ENCODE measurements at places on chromosomes 7 and 10.

DNA sequence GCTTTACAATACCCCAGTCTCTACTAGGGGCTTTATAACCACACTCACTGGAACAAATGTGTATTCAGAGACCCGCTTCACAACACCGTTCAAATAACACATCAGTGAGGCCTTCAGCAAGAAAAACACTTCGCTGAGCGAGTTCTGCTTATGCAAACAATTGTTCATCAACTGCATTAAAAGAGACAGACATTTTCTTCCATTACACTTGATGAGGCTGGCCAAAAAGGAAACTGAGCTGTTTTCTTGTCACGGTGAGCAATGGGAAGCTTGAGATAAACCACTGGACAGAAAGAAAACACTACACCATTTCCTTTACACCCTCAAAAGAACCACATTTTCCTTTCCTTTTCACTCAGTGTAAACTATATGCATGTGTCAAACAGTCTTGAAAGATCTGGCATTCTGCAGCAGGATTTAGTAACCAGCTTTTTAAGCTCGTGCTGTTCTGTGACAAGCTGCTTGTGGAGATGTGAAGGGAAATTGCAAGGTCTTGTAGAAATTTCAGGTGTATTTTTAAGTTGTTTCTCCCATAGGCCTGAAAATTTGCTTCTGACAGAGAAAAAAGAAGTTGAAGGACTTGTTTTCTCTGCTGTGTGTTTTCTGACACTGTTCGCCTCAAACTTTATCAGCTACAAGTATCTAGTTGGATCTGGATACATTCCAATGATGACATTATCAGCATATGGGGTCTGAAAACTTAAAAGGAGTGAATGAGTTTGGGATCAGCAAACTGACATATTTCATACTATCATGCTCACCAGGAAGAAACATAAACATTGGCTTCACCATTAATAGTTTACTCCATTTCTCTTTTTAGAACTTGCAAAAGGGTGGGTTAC is 693.1 kb downstream of the PARD3 start:
- peak; percentile 12 for DNase-seq

GRCh38 chr7:132901241-132901640 is 180.6 kb downstream of the CHCHD3 start:
- DNase-seq, result no peak

DNA sequence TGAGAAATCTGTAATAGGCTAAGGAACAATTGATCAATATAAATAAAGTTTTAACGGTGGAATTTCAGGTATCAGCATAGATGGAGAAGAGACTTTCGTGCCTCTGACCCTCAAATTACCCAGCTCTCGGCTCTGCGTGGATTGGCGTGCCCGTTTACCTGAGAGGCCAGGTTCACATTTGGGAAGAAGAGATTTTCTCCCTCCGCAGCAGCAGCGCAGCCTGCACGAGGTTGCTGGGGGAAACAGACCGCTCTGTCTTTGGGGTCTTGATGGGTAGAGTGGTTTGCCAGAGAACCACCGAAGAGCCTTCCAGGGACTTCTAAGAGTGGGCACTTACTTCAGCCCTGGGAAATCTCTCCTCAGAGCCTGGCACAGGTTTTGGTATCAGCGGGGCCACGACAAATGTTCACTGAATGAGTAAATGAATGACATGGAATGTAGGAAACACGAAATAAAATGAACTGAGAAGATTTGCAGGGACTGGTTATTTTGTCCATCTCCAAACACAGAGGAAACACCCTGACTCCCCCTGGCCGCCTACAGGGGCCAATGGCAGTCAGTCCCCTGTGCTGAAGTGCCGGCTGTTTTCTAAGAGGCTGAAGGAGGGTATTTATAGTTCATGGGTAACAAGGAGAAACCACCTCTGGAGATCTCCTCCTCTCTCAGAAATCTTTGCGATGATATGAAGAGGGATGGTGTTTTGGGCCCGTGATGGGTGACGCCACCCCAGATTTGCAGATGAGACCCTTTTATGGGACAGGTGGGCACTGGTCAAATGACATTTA is 338.5 kb downstream of the ADARB2 start:
- DNase-seq, result no peak

DNA sequence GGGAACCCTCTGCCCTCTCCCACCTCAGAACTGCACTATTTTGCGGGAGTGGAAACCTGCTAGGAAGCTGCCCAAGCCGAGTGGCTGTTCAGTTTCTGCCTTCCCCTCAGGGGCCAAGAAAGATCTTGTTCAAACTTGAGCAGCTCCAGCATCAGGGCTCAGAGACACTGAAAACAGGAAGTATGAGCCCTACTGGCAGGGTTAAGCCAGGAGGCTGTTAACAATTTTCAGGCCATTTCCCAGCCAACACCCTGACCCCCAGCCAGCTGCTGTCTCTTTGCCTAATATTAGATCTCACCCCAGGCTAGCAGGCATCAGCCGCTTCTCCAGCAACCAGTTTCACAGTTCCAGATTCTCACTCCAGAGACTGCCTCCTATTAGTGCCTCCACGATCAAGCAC is 9.2 kb downstream of the PLAU start:
- DNase-seq, result no peak

GRCh38 chr7:95367606-95368005 is 28.6 kb downstream of the PON3 start:
- no peak for DNase-seq

GRCh38 chr10:60414877-60415585 is 25.4 kb upstream of the ANK3 start:
- DNase-seq, result no peak

GRCh38 chr7:134419085-134419484 is 39.8 kb downstream of the AKR1B1 start:
- no peak for DNase-seq

DNA sequence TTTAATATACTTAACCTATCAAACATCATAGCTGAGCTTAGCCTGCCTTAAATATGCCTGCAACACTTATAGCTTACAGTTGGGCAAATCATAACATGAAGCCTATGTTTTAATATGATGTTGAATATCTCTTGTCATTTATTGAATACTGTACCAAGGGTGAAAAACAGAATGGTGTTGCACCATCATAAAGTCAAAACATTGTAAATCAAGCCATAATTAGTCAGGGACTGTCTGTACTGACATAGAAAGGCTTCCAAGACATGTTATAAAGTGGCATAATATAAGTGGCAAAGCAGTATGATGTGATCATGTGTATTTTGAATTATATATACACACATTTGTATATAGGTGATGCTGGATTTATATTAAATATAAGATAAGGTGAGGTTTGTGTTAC is 140.0 kb downstream of the ZEB1 start:
- no peak for DNase-seq

- no peak for DNase-seq
These were observed 300.0 kb upstream of the FZD8 start for GRCh38 chr10:35942057-35942456.

DNA sequence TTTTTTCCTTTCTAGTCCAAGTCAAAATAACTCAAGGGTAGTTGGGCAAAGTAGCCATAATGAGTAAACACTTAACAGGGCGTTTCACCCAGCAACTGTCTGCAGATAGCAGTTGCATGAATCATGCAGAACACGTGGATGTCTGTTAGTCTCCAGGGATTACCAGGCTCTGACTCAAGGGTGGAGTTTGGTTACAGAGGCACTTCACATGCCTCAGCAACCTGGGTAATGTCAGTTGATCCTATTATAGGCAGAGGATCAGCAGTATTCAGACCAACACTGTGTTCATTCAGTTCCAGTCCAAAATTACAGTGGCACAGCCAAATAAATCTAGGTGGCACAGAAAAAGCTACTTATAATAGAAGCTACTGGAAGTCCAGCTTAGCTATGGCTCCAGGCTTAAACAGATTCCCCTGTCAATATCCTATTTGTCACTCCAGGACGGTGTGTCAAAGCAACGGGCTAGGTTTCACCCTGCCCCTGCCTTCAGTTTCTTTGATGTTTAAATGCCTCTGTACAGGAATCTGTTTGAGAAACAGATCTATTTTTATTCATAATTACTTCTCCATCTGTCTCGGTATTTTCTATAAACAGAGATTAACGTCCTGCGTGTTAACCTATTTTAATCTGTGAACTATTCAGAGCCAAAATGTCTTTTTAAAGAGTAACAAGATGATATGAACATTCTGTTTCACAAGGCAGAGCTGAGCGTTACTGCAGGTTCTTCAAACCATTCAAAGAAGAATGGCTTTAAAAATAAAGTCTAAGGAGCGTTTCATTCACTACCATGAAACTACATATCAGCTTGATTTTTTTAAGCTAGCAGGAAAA is 162.6 kb upstream of the AKR1E2 start:
- DNase-seq, result no peak

DNA sequence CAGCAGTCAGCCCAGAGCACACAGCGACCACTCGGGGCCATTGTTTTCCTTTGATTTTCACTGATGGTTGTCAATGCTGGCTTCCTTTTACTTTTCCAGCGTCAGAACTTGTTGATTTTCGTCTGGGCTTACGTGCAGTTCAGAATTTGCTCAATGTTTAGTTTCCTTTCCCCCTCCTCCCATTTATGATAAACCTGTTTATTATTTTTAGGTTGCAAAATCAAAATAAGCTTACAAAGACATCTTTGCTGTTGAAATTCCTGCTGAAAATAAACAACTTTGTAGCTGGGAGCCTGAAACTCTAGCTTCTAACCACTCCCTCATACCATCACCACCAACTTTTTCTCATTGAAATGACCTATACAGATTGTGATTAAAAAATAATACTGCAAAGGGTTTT is 83.1 kb upstream of the LYZL1 start:
- no peak for DNase-seq

- DNase-seq, result no peak
These were observed 9.0 kb downstream of the LSM5 start for GRCh38 chr7:32481176-32481575.

GRCh38 chr7:27492224-27492623 is 170.5 kb downstream of the HIBADH start:
- DNase-seq, result no peak

DNA sequence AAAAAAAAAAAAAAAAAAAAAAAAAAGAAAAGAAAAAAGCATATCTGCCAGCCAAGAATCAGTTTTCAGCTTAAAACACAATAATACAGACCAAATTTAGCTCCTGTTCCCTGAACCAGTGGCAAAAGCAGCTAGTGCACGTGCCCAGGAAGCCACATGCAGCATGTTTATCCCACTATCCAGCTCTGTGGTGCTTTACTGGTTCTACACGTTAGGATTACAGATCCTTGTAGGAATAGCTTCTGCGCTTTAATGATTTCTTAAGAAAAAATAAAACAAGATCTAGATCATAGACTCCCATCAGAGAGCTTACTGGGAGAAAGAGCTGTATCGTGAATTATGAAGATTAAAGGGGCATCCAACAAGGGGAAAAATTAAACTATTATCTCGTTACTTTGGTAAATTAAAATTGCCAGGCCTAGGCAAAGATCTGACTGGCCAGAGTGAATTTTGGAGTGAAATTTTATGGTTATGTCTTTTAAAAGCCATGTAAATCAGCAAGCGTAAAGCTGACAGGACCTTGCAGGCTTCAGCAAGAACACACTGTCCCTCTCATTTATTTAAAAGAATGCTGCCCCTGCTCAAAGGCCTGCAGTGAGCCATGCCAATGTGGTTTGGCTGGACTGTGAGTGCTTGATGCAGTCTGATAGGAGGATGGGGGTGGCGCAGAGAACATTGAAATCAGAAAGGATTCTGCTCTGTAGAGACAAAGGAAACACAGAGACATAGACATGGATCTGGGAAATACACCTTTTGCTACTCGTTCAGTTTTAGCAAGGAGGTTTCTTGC is 177.3 kb upstream of the PHYHIPL start:
- DNase-seq, result no peak

GRCh38 chr10:59240582-59241183 is 64.2 kb downstream of the PHYHIPL start:
- no peak for DNase-seq

DNA sequence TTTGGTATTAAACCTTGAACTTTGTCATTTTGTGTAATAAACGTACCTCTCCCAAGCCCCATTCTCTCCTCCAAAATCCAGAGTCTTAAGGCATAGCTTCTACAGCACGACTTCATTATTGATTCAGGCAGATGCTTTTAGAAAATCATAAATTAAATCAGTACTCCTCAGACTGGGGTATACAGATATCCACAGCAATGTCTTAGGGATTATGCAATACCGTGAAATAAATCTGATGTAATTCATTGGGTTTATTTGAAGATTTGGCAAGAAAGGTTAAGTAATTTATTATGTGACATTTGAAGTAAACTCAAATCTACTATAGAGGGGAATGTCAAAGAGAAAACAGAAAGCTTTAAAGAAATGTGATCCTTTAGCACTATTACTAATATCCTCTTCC is 246.1 kb upstream of the PLXDC2 start:
- DNase-seq, result no peak

GRCh38 chr7:120990468-120991118 is 2.1 kb downstream of the CPED1 start:
- DNase-seq, result no peak

DNA sequence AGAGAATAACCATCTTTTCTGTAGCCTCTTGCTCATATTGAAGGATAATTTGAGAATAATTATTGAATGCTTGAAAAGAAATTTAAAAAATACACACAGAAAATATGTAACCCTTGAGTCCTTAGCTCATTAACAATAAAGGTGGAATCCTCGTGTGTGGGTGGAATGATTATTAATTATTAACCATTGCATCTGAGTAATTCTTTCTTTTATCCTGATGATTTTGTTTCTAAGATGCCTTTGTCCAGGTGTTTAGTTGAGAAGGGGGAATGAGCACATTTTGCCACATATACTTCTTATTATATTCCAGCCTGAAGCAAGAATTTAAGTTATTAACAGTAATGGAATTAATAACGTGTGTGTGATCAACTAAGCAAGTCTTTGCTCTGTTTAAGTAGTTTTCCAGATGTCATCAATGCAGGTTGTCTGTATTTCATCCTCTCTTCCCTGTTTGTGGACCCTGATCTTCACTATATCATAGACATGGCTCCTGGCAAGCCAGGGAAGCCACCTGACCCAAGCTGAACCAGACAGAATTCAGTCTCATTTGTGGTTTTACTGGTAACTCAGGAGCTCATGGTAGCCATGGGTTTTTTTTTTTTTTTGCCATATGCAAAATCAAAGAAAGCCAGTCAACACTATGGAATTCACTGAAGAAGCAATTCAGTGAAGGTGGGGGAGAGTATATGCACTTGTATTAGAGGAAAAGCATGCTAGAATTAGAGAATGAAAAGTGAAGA is 144.3 kb downstream of the KIF20B start:
- no peak for DNase-seq

DNA sequence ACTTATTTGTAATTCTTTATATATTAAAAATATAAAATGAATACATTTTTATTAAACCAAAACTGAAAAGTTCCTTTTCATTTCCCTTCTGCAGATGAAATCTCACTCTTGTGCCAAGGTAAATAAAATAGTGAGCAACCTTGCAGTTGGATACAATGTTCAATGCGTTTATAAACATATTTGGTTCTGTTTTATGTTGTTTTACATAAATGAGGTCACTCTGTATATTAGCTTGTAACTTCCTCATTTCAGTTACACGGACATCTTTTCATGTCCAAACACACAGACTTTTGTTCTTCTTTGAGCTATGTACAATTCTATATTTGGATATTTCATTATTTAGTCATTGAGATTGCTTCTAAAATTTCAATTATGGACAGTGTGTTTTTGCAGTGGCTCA is 107.7 kb downstream of the BBS9 start:
- no peak for DNase-seq

Measured in activated naive CD4-positive, alpha-beta T cell treated with anti-CD3 and anti-CD28 coated beads, Interleukin-2, amount 50 U/mL, for 72 hours (primary cell).